Kidney tubule cell (primary cell): ENCODE measurements at places on chromosomes 7 and 10.

GRCh38 chr7:86867163-86867762 is 192.2 kb downstream of the ELAPOR2 start:
- no peak for DNase-seq

- DNase-seq: no peak
Observed at GRCh38 chr7:74655324-74655723, 2.2 kb upstream of the GTF2I start.

GRCh38 chr10:8840356-8840755 is 785.9 kb downstream of the GATA3 start:
- DNase-seq: no peak

DNA sequence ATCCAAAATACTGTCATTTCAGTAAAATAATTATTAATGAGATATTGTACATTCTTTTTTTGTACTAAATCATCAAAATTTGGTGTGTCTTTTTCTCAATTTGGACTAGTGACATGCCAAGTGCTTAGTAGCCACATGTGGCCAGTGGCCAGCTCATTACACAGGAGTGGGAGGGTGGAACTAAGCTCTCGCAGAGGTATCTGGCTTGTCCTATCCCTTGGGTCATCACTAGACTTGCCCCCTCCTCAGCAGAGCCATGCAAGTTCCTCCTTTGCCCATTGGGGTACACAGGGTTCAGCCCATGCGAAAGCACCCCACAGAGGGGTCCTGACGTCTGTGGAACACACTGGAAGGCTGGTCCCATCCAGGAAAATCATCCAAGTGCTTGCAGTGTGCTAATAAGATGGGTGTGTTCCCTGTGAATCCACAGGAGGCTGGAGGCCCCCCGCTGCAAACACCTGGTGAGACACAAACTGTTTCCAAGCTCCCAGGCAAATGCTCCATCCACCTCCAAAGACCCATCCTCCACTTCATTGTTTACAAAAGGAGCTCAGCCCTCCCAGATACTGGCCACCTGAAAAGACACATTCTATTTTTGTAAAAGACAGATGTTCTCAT is 1.3 kb downstream of the ARHGAP22 start:
- no peak for DNase-seq

DNA sequence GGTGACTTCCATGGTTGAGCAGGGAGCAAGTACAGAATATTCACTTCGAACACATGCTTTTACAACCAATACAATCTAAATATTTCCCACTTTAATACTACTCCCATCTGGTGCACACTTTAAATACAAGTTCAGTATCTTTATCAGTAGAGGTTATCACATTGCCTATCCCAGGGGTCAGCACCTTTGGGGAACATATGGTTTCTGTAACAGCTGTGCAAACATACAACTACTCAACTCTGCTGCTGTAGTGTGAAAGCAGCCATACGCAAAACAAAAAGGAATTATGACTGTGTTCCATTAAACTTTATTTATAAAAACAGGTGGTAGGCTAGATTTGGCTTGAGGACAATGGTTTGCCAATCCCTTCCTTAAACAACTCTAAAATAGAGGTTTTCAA is 157.5 kb downstream of the XPNPEP1 start:
- no peak for DNase-seq

DNA sequence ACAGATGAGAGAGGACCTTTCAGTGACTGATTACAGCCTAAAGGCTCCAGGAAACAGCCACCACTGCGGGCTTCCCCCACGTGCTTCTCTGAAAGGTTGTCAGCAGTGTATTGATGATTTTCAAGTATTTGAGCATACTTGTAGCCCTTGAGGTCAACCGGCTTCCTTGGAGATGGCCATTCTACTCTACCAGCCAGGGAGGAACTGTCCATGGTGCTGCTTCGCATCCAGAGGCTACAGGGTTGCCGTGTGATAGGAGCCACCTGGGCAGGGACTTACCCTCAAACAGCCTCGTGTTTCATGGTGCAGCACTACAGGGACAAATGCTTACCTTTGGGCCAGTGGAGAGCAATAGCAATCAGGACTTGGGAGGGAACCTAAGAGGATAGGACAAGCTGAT is 179.5 kb downstream of the DPP6 start:
- DNase-seq: no peak
